Stimulated activated CD8-positive, alpha-beta memory T cell treated with anti-CD3 and anti-CD28 coated beads, Interleukin-7, amount 100 ng/mL, for 48 hours (primary cell): ENCODE measurements at places on chromosomes 12 and 14.

- DNase-seq = no peak
Measured at GRCh38 chr14:78479127-78479780, 309.1 kb downstream of the NRXN3 start.

DNA sequence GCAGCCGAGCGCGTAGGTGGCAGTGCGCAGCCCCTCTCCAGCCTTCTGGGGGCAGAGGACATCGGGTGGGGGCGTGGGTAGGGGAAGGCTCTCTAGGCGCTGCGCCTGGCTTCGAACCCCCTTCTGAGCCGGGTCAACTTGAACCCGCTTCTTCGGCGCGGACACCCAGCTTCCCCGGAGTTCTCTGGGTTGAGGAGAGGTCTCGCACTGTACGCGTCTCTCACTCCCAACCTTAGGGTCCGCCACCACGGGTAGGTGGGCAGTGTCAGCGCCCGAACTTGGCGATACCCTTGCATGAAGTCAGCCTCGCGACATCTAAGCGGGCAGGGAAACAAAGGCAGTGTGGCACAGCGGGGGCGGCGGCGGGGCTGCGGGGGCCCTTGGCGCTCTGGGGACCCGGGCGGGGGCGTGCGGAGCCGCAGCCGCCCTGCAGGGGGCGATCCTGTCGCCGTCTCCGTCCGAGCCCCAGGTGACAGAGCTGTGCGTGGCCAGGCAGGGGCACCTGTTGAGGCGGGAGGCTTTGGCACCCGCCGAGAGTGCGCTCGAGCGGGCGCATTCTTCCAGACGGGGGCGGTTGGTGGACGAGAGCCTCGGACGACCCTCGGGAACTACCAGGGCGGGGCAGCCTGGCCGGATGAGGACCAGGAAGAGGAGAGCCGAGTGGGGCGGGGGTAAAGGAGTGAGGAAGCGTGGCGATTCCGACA lies 1.1 kb downstream of the GALNT16 start:
- DNase-seq = peak; percentile 22

DNA sequence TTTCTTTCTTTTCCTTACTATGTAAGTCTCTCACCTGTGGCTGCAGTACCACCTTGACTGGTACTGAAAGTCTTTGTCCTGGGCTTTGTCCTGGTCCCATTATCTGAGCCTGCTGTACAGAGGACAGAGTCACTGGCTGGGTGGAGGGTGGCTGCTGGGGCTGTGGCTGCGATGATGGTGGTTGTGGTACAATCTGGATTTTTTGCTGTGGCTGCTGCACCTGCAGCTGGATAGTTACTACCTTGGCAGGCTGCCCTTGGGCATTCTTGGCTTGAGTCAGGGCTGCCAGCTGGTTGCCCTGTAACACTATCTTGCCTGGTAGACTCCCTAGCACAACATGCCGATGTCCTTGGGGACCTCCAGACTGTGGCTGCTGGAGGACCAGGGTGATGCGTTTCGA lies 27.0 kb downstream of the CHD8 start:
- no peak for DNase-seq

DNA sequence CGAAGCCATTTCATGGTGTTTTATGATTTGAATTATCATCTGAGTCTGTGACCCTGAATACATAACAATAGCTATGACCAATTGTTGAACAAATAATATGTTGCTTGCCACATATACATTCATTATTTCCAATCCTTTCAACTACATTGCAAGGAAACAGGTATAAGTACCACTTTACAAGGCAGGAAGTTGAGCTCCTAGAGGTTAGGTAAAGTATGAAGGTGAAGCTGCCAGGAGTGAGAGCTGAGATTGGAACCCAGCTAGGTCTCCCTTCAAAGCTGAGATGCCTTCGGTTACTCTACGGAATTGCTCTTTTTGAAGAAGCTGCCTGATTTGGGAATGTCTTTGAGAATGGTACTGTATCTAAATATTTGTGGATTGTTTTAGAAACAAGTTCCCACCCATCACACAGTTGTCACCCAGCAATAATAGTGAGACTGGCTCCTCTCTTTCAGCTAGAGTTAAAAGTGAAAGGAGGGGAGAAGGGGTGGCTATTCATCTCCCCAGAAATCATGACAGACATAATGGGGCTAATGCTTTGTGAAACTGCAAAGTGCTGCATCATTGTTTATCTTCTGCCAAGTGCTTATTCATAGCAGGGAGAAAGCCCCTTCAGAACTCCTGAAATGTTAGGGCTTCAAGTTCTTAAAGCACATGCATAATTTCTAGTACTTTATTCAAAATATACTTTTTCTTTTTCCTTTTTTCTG lies 75.9 kb upstream of the AMIGO2 start:
- DNase-seq = no peak

DNA sequence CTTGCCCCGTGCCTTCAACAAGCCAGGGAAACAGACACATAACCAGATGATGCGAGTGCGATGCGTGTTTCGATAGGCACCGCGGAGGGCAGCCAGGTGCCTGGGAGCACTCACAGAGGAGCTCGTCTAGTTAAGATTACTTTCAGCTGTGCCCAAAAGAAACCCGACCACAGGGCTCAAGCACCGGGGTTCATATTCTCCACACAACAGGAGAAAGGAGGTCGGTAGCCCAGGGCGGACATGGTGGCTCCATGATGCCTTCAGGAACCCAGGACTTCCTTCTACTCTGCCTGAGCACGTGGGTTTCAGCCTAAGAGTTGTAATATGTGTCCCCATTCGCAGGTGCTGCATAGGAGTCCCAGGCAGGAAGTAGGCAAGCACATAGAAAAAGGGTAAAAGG lies 53.7 kb upstream of the DDX11 start:
- no peak for DNase-seq

DNA sequence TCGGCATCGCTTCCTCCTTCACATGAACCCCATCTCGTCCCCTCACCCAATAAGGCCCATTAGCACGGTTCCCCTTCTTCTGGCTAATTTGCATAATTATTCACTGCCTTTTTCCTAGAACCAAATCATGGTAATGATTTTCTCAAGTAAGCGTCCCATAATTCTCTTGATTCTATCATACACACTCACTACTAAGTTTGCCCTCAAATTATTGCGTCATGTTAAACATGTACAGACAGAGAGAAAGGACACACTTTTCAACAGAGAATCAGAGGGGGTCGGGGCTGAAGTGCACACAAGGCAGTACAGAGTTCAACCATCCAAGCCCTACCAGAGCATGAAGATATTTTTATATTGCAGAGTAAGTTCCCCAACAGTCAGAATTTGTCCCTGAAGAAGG lies 256.6 kb downstream of the FOXN3 start:
- no peak for DNase-seq

DNA sequence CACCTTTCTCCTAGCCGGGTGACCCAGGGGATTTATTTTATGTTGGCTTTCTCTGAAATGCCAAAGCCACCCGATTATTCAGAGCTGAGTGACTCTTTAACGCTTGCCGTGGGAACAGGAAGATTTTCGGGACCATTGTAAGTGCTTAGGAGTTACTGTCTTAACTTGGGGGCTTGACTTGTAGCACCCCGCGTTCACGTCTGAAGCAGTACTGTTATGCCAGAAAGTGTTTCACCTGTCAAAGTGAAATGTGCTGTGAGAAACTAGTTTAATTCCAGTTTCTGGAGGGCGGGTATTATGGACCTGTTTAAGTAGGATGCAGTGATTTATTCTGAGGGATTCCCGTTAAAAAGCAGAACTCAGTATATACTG lies 218 bp downstream of the LYSET start:
- no peak for DNase-seq
